ENCODE measurements at places on chromosomes 4 and X. TPM values are rescaled to one million over a fixed set of nuclear protein-coding genes. Genes with fewer than 3 reads are reported as not detected.

The HSFX1 gene
- 2.3 TPM for total RNA-seq

The TSPAN7 gene
- 96.3 TPM for total RNA-seq

The TGIF2LX gene
- not detected for total RNA-seq

The HTN1 gene
- not detected for total RNA-seq

The GRID2 gene
- 0.42 TPM for total RNA-seq

The TLR1 gene
- 8.2 TPM for total RNA-seq

The SLC39A8 gene
- 66.6 TPM for total RNA-seq

The CD99 gene
- total RNA-seq: 317 TPM

The CRMP1 gene
- 0.44 TPM for total RNA-seq

The PNMA6F gene
- not detected for total RNA-seq

The FREM3 gene
- not detected for total RNA-seq

The PAGE2 gene
- not detected for total RNA-seq

The OCIAD2 gene
- total RNA-seq: 9.2 TPM

The FAM200B gene
- total RNA-seq: 35.4 TPM

The BEND2 gene
- not detected for total RNA-seq

The ADRA2C gene
- 6.8 TPM for total RNA-seq

The ELOVL6 gene
- total RNA-seq: 14.3 TPM

The ARR3 gene
- total RNA-seq: not detected

The POF1B gene
- total RNA-seq: 19.5 TPM

The MSL3 gene
- 15.1 TPM for total RNA-seq

The DCX gene
- not detected for total RNA-seq

The NAP1L2 gene
- 7.7 TPM for total RNA-seq

The JAKMIP1 gene
- total RNA-seq: 0.10 TPM

The SLC9B1 gene
- 1.0 TPM for total RNA-seq

The PRDM8 gene
- 2.0 TPM for total RNA-seq

The ADAMTS3 gene
- total RNA-seq: 1.7 TPM

The FGF2 gene
- total RNA-seq: 14.3 TPM

The CCNB3 gene
- 0.15 TPM for total RNA-seq

The TREX2 gene
- total RNA-seq: not detected

The DCAF4L1 gene
- 0.37 TPM for total RNA-seq
